ENCODE measurements at places on chromosomes 2 and 18.

DNA sequence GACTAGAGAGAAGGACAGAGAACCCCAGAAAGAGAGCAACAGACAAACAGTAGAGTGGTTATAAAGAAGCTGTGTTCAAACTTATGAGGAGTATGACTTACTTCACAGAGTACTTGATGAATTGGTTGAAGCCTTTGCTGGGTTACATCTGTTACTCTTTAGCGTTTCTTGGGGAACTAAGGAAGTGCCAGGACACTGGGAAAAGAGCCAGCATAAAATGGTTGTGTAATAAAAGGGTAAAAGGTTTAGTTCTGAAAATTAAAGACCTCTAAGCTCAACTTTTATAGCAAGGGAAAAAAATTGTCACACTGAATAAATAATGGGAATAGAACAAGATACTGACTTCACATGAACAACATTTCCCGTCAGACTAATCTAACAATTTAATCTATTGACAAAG is 17.0 kb upstream of the STAT4 start:
- ATAC-seq: peak; percentile 26

- no peak for ATAC-seq
These were observed 312.0 kb upstream of the VWC2L start for GRCh38 chr2:214098811-214099210.

DNA sequence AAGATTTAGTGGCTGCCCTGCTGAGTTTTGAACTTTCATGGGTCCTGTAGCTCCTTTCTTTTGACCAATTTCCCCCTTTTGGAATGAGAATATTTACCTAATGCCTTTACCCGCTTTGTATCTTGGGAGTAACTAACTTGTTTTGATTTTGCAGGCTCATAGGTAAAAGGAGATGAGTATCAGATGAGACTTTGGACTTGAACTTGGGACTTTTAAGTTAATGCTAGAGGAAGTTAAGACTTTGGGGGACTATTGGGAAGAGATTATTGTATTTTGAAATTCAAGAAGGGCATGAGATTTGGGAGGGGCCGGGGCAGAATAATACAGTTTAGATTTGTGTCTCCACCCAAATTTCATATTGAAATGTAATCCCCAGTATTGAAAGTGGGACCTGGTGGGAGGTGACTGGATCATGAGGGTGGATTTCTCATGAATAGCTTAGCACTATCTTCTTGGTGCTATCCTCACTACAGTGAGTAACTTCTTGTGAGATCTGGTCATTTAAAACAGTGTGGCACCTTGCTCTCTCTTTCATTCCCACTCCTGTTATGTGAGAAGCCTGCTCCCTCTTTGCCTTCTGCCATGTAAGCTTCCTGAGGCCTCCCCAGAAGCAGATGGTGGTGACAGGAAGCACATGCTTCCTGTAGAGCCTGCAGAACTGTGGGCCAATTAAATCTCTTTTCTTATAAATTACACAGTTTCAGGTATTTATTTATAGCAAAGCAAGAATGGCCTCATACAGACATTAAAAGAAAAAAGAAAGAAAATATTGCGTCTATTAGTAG is 6.1 kb downstream of the ADI1 start:
- no peak for ATAC-seq

DNA sequence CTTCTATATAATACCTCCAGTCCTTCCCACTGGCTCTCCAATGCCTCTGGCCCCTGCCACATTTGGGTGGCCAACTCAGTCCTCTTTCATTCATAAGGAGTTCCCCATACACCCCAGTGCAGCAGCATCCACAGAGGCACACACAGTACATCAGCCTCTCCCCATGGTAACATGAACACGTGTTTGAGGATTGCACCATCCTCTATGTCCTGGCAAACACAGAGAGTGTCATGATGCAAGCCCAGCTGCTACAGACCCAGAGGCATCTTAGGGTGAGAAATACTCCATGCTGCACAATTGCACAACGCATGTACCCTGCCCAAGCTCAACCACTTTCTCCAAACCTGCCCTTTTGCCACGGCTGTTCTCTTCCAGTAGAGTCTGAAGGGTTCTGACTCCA is 11.5 kb downstream of the IGFBP5 start:
- no peak for ATAC-seq

GRCh38 chr2:60482222-60482621 is 71.2 kb downstream of the BCL11A start:
- ATAC-seq: no peak
